ENCODE measurements at places on chromosomes 4 and X. TPM values are rescaled to one million over a fixed set of nuclear protein-coding genes. Genes with fewer than 3 reads are reported as not detected.
A peak's percentile ranks its signal among the peaks of the same experiment; 100 is the strongest.

- no peak for DNase-seq
These were observed 170.9 kb upstream of the PCDH18 start for GRCh38 chr4:137703195-137703594.

DNA sequence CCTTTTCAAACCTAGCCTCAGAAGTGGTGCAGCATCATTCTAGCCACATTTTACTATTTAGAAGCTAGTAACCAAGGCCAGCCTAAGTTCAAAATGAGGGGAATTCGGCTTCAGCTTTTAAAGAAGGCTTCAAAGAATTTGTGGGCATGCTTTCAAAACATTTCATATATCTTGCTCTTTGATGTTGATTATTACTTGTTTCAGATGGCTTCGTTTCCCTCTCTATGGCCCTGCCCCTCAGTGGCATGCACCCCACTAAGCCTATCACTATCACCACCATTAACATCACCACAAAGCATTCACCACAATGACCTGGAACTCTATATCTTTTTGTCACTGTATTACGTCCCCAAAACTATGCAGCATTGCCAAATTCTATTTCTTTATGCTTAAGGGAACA lies 51.2 kb upstream of the FAM47B start:
- DNase-seq, result no peak

DNA sequence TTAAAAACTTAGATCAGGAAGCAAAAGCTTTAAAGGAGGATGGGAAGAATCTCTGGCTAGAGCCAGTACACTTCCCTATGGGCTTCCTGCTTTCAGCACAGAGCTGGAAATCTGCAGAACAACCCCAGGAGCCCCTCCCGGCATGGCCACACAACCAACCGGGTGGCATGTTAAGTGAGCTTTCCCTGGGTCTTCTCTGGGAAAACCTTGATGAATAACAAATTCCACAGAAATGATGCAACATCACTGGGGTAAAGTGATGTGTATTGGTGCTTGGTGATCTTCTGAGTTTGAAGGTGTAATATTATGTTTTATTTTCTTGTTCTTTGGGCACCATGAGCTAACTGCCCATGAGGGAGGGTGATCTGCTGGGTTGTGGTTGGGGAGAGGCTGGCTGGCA lies 22.1 kb downstream of the NHS start:
- DNase-seq, result no peak

DNA sequence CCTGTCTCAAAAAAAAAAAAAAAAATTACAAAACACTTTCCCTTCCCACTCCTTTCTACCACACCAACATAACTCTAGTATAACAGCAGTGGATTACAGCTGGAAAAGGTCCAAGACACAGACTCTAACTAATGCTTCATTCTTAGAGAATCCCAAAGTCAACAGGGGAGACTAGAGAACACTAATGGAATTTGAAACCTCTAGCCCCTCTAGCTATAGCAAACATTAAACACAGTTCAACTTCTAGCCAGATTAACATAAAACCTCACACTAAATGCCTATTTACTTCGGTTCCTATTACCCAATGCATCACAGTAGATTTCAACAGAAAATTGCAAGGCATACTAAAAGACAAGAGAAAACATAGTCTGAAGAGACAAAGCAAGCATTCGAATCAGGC lies 10.5 kb upstream of the DHX15 start:
- no peak for DNase-seq

DNA sequence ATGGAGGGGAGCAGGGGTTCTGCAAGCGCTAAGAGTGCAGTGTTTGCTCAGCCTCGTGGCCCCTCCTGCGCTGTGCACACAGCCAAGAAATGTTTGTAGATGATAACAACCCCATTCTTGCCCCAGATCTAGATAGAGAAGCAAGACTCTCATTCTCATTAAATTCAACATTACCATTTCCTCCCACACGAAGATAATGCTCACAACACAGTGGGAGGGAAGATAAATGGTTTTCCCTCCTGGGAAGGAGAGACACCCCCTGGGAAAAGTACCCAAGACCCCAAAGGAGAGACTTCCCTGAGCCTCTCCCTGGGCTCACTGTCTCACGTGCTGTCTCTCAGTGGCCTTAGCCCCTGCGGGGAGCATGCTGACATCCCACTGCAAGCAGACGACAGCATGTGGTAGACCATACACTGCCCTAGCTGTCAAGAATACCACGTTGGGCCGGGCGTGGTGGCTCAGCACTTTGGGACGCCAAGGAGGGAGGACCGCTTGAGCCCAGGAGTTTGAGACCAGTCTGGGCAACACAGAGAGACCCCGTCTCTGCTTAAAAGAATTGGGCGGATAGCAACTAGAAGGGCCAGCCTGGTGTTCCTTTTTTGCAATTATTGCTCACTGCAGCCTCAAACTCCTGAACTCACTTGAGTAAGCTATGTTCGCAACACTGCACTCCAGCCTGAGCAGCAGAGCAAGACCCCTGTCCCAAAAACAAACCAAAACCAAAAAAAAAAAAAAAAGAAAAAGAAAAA lies 34.9 kb upstream of the IQSEC2 start:
- DNase-seq, result no peak

GRCh38 chr4:82773057-82773456 lies 25.5 kb downstream of the SCD5 start:
- no peak for DNase-seq

GRCh38 chrX:46961097-46961496 lies 48.9 kb downstream of the JADE3 start:
- DNase-seq, result no peak

DNA sequence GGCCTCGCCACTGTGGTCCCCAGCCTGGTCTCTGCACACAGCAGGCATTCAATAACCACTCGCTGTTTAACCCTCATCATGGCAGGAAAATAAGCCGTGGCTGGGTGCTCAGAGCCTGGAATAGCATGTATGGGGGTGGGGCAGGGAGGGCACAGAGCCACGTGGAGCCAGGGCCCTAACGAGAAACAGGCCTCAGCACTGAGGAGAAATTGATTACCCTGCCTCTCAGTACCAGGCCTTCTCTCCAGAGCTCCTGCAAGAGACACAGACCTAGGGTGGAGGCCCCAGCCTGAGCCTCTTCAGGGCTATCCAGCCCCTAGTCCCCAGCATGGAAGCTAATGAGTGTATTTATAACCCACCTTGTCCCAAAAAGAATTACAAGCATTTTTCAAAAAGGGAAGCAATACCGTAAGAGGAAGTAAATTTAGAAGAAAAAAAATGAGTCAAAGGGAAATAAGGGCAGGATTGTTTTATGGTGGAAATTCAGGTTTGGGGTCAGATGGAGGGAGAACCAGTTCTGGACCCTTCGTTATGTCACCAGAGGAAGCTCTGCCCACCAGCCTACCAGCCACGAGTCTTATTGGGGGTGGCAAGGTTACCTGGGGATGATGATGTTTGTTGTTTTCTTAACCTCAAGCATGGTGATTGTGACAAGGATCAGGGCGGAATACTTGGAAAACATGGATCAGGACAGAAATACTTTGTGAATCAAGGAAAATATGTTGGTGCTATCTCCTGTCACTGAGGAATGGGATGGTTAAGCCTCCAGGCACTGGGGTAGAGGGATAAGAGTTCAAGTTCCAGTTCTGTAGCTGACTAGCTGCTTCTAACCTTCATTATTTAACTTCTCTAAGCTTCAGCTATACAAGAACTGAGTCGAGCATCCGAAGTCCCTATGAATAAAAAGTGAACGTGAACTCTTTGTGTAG lies 101.9 kb upstream of the RBPJ start:
- DNase-seq, result no peak

DNA sequence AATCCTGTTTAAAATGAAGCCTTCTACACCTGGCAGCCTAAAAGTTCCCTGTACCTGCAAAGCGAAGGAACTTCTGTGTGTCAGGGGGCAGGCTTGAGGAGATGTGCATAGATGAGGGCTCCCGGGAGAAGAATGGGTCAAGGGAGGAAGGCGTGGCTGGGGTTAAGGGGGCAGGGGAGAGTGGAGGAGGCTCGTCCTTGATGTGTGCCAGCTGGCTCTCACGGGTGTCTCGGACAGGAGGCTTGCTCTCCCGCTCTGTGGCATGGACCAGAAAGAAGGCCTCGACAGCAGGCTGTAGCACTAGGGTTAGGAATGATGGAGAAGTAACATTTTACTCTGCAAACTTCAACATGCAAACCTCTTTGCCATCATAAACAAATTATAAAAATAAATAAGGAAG lies 104.6 kb upstream of the HSD17B10 start:
- DNase-seq, result no peak

- DNase-seq, result no peak
These were observed 110.8 kb upstream of the TEX13A start for GRCh38 chrX:105331244-105331643.

GRCh38 chr4:38190717-38191178 lies 230.6 kb downstream of the PTTG2 start:
- peak; percentile 88 for DNase-seq

GRCh38 chr4:156888762-156889161 lies 82.8 kb downstream of the PDGFC start:
- no peak for DNase-seq

GRCh38 chrX:111164728-111165127 lies 68.7 kb downstream of the PAK3 start:
- no peak for DNase-seq

- DNase-seq, result peak; percentile 69
These were observed 3.9 kb upstream of the SYN1 start for GRCh38 chrX:47623540-47624027.

GRCh38 chr4:112058433-112058832 lies 86.8 kb upstream of the FAM241A start:
- peak; percentile 47 for DNase-seq

GRCh38 chr4:151426513-151426912 lies 17.5 kb downstream of the FHIP1A start:
- no peak for DNase-seq

GRCh38 chr4:75289914-75290582 lies 224.2 kb downstream of the RCHY1 start:
- DNase-seq, result no peak

DNA sequence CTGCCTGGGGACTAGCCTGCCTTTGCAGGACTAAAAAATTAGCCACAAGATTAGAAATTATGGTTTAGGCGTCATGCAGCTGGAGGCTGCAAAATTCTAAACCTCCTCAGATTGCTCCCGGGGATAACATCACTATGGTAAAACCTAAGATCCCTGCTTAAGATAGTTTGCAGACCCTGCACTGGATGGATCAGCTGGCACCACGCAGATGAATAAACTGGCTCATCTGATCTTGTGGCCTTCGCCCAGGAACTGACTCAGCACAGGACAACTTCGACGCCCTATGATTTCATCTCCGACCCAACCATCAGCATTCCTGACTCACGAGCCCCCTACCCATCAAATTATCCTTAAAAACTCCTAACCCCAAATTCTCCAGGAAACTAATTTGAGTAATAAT lies 482.4 kb downstream of the SPRY1 start:
- DNase-seq, result no peak

- no peak for DNase-seq
These were observed 325.2 kb downstream of the LDB2 start for GRCh38 chr4:16573206-16573605.

DNA sequence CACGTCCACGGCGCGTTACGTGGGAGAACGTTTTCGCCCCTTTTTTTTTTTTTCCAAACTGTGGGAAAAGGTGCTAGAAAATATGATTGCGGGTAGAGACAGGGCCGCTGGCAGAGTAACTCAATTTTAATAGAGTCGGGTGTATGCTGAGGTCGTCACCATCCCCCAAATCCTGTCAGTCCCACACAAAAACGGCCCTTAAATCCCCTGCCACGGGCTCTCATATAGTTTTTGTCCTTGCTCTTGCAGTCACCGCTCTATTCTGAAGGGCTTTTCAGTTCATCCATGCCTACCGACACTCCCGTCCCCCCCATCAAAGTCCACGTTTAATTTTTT lies 796 bp upstream of the MED14 start:
- no peak for DNase-seq

GRCh38 chr4:61173799-61174198 lies 26.3 kb upstream of the ADGRL3 start:
- DNase-seq, result no peak

DNA sequence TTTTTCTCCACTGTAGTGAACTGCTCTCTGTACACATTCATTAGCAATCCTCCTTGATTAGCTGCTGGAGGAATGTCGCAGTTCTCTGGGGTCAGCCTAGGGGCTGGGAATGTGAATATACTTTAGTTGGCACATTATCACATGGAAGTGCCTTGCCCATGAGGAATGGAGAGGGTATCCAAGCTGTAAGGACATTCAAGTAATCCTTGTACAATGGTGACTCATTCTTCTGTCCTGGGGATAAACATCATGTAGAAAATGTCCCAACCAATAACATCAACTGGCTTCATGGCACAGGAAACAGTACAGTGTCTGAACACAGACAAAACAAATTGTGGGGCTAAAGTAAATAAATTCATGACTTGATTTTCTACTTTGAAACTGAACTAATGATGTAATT lies 147.1 kb downstream of the GLRA2 start:
- DNase-seq, result peak; percentile 31

DNA sequence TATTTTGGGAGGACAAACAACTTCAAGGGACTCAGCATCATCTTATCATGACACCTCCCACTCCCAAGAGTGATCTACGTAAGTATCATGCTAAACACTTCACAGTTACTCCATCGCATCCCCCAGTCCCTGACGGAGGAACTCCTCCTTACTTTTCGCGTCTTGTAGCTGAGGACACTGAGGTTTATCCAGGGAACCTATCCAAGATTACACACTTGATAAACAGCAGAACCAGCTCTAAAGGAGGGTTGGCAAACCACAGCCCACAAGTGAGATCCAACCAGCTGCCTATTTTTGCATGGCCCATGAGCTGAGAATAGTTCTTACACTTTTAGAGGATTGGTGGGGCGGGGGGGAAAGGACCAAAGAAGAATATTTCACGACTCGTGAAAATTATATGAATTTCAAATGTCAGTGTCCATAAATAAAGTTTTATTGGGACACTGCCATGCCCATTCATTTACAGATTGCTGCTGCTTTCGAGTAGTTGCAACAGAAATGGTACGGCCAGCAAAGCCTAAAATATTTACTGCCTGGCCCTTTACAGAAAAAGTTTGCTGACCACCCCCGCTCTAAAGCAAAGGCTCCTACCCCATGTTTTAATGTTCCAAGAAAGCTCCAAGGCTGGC lies 47.8 kb downstream of the SEPSECS start:
- no peak for DNase-seq

DNA sequence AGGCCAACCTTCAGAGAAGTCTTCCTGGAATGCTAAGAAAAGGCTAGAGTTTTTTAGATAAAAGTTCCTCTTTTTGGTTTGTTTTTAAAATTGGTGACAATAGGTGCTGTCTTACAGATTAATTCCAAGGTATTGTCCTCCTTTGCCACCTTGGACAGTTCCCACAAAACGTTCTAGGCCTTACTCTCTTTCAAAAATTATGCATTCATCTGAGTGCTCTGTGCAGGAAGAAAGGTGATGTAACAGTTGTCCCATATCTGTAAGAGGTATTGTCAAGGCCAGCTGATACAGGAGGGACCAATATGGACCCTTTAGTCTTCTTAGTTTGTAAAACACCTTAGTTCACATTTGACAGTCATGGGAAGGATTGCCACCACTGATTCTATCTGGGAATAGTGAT lies 15.9 kb upstream of the CXCL5 start:
- DNase-seq, result no peak

PNMA6F gene
- total RNA-seq, result not detected

TBC1D8B gene
- 6.6 TPM for total RNA-seq

CT45A10 gene
- total RNA-seq, result not detected

TIGD4 gene
- total RNA-seq, result 0.18 TPM

NDNF gene
- not detected for total RNA-seq

NKX3-2 gene
- total RNA-seq, result not detected

TCEAL3 gene
- 21.3 TPM for total RNA-seq

BEND2 gene
- not detected for total RNA-seq

STPG2 gene
- total RNA-seq, result not detected

GLRA3 gene
- total RNA-seq, result not detected

DDIT4L gene
- total RNA-seq, result 1.4 TPM

Data from endothelial cell of umbilical vein (primary cell).